ENCODE measurements at places on chromosomes 16 and 17. TPM values are rescaled to one million over a fixed set of nuclear protein-coding genes. Genes with fewer than 3 reads are reported as not detected.
A peak's percentile ranks its signal among the peaks of the same experiment; 100 is the strongest.

The RND2 gene
- 0.36 TPM for total RNA-seq

The SLC47A1 gene
- not detected for total RNA-seq

The C17orf67 gene
- total RNA-seq, result not detected

The MYH8 gene
- total RNA-seq, result not detected

The TPPP3 gene
- not detected for total RNA-seq

DNA sequence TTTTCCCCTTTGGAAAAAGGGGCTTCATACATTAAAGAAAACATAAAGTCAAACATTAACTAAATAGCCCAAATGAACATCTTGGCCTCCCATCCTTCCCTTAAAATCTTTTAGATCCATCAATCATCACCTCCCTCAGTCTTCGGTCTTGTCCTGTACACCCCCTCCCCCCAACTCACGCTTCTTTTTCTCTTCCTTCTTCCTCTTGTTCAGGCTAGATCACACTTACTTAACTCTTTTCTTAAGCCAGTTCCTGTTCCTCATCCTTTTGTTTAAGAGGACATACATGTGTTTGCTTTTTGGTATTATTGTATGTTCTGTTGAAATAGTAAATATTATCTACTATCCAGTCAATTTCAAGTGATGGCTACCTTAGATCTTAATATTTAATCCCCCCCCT is 5.5 kb downstream of the MFSD6L start:
- H3K4me3 ChIP-seq, result no peak overlapping the region
- no peaks in the 10 kb centered on the region for H3K36me3 ChIP-seq
- no peaks in the 10 kb centered on the region for H3K27me3 ChIP-seq
- H3K27ac ChIP-seq, result no peak overlapping the region

- no peaks in the 10 kb centered on the region for H3K4me1 ChIP-seq
- no peak overlapping the region for H3K27ac ChIP-seq
- H3K36me3 ChIP-seq, result no peaks in the 10 kb centered on the region
- H3K27me3 ChIP-seq, result no peaks in the 10 kb centered on the region
Measured at GRCh38 chr17:74012465-74012864, 191.0 kb upstream of the RPL38 start.

DNA sequence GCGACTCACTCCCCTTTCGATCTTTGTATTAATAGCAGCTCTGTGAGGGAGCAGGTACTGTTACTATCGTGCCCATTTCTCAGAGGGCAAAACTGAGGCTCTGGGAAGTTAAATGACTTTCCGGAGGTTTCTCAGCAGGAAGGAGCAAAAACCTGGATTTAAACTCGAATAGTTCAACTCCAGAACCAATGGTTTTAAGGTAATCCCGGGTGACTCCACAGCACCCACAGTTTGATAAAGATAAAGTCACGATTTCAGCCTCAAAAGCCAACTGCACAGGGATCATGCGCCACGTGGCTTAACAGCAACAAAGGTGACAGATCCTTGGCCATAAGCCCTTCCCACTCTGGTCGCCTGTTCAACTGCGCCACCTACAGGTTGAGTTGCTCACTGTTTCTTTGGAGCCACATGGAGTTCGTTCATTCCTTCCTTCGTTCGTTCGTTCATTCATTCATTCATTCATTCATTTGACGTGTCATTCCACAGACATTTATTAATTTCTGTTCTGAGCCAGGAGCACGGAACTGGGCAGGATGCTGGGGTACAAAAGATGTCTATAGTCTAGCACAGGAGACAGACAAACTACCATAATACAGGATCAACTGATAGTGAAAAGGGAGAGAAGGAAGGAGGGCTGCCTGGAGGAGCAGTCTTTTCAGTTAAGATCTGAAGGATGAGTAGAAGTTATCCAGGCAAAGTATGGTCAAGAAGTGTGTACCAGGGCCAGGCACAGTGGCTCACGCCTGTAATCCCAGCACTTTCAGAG is 134.8 kb downstream of the HS3ST2 start:
- no peaks in the 10 kb centered on the region for H3K4me1 ChIP-seq
- H3K27ac ChIP-seq, result no peak overlapping the region
- DNase-seq, result peak; percentile 88
- H3K4me3 ChIP-seq, result no peak overlapping the region

DNA sequence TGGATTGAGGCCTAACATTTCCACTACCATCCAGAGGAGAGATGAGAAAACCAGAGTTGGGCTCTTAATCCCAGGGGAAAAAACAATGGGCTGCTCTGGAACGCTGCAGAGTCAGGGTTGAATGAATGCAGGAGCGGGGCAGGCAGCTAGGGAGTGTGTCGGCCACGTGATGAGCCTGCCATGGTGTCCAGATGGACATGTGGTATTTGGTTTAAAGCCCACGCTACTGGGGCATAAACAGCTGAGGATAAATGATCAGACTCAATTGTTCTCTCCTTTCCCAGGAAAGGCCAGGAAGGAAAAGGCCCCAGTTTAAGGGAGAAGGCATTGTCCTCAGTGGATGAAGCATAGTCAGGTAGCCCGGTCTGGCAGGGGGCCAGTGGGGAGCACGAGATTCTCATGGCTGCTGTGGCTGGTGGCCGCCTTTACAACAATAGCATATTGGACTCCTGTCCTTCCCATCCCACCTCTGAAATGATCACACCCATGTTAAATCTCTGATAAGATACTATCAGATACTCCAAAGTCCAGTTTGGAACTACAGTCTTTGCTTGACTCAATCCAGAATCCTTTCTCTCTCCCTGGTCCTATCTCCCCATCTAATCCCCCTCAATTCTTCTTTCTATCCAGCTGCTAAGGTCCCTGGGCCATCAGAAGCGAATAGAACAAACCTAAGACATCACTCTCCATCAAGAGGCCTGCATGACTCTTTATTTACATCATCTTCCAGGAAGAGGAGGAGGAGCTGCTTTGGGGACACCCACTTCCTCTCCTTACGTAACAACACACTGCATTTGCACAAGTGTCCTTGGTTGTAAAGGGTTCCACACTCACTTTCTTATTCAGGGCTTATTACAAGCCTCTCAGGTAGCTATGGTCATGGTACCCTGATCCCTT is 20.4 kb downstream of the CA4 start:
- H3K36me3 ChIP-seq, result no peaks in the 10 kb centered on the region
- peak overlapping the region; percentile 33 for H3K27ac ChIP-seq
- no peak overlapping the region for H3K4me3 ChIP-seq

DNA sequence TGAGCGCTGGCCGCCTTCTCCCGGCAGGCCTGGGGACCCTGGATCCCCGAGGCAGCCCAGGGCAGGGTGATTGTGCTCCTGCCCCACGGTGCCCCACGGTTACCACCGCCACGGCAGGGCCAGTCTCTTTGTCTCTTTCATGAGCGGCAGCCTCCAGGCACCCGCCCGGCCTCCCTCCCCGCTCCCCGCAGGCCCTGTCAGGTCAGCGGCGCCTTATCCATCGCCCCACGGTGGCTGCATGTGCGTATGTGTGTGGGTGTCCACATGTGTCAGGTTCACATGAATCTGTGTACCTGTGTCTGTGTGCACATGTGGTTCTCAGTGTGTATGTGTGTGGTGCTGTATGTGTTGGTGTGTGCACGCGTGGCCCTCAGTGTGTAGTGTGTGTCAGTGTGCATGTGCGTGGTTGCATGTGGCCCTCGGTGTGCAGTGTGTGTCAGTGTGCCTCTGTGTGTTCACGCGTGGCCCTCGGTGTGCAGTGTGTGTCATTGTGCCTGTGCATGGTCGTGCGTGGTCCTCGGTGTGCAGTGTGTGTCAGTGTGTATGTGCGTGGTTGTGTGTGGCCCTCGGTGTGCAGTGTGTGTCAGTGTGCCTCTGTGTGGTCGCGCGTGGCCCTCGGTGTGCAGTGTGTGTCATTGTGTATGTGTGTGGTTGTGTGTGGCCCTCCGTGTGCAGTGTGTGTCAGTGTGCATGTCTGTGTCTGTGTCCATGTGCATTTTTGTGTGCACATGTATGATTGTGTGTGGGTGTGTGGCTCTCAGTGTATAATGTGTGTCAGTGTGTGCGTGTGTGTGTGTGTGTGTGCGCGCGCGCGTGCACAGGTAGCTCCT is 239.2 kb upstream of the GSE1 start:
- no peaks in the 10 kb centered on the region for H3K27me3 ChIP-seq
- 0 out of 2 replicates have a peak, but pooled peaks cover 3% of the 10 kb centered on the region for H3K4me1 ChIP-seq
- no peak overlapping the region for H3K4me3 ChIP-seq
- no peak for DNase-seq
- no peaks in the 10 kb centered on the region for H3K36me3 ChIP-seq

GRCh38 chr17:42647778-42648177 is 11.3 kb upstream of the TUBG2 start:
- DNase-seq, result no peak
- H3K4me1 ChIP-seq, result no peaks in the 10 kb centered on the region

DNA sequence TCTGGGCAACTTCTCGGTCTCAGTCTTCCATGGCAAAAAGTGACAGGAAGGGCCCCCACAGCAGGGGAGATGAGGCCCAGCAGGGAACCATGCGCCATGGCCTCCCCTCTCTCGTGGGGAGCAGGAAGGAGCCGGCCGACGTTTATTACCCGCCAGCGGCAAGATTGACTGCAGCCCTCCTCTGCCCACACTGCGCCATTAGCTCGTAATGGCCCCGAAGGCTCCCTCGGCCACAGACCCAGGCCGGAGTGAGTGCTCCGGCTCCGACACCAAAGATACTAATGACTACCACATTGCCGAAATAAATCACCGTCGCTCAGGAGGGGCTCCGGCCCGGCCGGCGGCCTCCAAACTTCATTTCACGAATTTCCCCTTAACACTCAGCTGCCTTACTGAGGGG is 226.9 kb downstream of the C16orf78 start:
- no peaks in the 10 kb centered on the region for H3K36me3 ChIP-seq
- no peaks in the 10 kb centered on the region for H3K27me3 ChIP-seq
- no peaks in the 10 kb centered on the region for H3K4me1 ChIP-seq
- no peak overlapping the region for H3K27ac ChIP-seq
- DNase-seq, result no peak
- H3K4me3 ChIP-seq, result no peak overlapping the region

Data from Karpas-422 (cell line).